ENCODE measurements at places on chromosomes 6 and 20.

DNA sequence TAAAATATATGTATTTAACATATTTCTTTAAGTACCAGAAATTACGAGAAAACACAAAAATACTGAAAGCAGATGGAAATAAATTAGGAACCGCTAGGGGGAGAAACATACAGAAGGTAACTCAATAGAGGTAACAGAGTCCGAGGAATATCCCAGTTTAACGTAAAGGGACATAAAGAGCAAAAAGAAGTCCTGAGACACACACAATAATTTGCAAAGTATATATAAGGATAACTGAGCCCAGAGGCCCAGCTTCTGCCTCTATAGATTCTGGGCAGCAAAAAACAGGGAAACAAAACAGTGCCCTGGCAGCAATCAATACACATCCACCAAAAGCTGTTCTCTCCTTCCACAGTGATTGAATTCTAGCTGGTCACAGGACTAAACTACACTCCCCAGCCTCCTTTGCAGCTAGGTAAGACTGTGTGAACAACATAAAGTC is 15.1 kb downstream of the TBC1D32 start:
- peak; percentile 7 for DNase-seq

DNA sequence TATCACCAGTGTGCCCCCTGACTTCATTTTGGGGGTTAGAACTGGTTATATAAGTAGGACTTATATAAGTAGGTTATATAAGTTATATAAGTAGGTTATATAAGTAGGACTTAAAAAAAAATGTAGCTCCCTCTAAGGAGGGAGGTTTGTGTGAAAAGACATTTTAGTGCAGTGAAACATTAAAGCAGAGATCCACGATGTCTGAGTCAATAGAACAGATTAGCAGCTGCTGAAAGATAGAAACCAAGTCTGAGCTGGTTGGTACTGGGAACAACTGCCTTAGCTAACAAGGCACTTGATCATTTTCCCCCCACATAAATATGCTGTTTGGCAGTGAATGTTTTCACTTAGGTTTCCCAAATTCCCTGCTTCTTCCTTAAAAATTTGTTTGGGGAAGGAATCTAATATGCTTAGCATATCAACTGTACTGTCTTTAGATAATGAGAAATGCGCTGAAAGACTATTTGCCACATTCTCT is 2.1 kb upstream of the RPS12 start:
- peak; percentile 66 for DNase-seq

DNA sequence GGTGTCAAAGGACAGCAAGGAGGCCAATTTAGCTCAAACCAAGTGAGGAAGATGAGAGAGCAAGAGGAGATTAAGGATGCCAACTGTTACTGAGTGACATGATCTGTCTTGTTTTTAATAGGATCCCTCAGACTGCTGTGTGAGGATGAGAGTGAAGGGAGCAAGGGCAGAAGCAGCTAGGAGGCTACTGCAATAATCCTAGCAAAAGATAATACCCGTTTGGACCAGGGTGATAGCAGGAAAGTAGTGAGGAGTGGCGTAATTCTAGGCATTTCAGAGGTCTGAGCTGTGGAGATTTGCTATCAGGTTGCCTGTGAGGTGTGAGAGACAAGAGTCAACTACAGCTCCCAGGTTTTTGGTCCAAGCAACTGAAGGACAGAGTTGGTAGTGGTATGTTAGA is 14.7 kb downstream of the UBE2V1 start:
- peak; percentile 97 for DNase-seq

DNA sequence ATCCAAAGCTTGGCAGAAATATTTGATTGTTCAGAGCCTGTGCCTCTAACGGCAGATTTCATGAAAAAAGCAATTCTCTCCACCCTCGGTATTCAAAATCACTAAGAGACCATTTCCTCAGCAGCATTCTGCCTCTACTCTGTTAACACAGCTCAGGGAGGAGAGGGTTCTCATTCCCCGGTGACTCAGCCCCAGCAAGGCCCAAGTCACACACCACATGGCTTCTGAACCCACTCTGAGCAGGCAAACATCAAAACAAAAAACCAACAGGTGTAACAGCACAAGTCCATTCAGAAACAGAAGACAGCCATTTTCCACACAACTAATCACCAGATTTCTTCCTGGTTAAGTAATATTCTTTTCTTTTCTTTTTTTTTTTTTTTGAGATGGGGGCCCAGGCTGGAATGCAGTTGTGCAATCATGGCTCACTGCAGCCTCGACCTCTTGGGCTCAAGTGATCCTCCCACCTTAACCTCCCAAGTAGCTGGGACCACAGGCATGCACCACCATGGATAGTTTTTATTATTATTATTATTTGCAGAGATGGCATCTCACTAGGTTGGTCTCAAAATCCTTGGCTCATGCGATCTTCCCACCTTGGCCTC is 55.4 kb downstream of the GFOD1 start:
- DNase-seq = no peak

DNA sequence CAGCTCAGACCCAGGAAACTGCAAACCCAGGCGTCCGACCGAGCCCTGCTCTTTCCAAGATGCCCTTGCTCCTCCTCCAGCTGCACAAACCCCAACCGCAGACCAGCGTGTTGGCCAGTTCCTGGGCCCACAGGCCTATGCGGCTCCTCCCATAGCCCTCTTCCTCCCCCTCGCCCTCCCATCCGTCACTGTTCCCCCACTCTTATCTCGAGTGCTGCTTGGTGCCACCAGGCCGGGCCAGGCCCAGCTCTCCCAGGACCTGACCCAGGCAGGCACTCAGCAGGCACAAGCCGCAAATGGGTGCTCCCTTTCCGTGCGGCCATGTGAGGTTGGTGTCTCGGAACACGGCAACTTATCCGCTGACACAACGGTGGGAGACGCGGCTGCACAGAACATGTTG is 28.6 kb downstream of the ADRM1 start:
- DNase-seq = no peak

GRCh38 chr20:13229538-13229937 is 8.5 kb downstream of the ISM1 start:
- no peak for DNase-seq

- DNase-seq = no peak
These were observed 10.8 kb upstream of the NHSL1 start for GRCh38 chr6:138510093-138510492.

DNA sequence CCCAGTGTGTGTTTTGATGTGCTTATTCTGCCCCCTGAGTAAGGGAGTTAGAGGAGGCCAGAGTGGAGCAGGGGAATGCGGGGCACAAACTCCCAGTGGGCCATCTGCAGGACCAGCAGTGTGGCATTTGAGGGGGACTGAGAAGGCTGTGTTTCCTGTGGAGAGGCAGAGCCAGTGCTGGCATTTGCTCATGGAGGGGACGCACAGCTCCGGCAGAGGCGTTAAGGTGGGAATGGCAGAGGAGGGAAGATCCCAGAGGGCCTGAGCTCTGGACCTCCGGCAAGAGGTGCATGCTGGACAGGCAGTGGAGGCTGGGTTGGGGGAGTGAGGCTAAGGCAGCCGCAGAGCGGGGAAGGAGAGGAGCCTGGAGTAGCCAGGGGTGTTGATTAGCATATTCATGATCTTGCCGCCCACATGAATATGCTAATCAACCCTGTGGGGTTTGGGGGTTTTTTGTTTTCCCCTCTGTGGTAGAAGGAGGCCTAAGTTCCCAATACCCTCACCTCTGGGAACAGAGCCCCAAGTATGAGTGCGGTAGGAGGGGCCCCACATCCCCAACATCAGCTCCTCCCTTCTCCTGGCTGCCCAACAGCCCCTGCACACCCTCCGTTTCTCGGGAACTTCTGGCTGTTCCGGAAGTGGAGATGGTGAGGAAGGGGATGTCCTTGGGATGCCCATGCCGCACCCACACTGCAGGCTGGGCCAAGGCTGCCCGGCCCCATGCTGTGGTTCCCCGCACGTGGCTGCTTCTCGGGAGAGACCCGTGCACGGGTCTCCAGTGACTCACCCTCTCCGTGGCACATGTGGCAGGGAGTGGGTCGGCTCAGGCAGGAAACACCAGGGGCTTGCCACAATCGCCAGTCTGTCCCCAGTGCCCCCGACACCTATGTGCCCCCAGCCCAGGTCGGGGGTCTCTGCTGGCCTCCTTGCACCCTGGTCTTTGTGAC is 33.8 kb downstream of the DLGAP4 start:
- DNase-seq = no peak

DNA sequence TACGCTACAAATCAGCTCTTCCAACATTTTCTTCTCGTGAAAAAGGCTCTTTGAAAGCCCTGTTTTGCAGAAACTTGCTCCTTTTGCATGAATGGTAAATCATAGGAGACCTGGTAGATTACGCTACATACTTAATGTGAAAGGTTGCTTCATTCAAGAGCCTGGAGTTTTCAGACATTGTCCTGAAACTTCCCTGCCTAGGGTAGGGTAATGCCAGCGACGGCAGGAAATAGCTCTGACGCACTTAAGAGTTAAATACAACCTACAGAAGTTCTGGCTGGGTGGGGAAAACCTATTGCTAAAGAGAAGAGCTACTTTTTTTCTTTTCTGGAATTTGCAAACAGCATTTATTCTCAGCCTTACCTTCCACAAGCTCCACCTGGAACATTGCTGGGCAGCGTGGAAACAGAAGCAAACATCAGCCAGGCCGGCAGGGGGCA is 144.5 kb downstream of the LPA start:
- DNase-seq = no peak

DNA sequence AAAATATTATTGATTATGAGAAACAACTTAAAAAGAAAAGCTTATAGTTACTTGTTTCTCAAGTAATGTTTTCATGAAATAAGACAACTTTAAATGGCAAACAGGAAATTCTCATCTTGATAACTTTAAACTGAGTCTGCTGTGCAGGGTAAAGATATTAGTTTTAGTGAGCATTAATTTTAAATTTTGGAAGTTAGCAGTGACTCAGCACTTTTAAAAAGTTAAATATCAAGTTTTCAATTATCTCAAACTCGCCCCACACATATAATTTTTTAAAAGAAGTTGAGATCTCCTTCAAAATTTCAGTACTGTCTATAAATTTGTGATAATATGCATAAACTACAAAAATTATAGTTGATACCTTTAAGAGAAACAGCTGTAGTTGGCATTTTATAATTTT is 337.3 kb upstream of the NT5E start:
- DNase-seq = no peak

DNA sequence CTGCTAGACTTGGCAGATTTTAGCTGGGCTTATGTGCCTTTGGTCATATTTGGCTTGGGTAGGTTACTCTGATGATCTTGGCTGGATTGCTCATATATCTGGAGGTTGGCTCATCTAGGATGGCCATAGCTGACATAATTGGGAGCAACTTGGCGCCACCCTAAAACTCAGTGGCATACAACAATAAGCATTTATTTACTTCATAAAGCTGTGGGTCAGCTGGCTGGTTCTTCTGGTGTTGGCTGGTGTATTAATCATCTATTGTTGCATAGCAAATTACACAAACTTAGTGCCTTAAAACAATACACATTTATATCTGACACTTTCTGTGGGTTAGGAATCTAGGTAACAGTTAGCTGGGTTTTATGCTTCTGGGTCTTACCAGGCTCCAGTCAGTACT is 297.3 kb upstream of the JAG1 start:
- DNase-seq = no peak

Measured in erythroblast (primary cell).